ENCODE measurements at places on chromosomes 3 and 15. TPM values are rescaled to one million over a fixed set of nuclear protein-coding genes. Genes with fewer than 3 reads are reported as not detected.

- ATAC-seq, result no peak
Measured at GRCh38 chr15:31265090-31265870, 61.4 kb upstream of the KLF13 start.

DNA sequence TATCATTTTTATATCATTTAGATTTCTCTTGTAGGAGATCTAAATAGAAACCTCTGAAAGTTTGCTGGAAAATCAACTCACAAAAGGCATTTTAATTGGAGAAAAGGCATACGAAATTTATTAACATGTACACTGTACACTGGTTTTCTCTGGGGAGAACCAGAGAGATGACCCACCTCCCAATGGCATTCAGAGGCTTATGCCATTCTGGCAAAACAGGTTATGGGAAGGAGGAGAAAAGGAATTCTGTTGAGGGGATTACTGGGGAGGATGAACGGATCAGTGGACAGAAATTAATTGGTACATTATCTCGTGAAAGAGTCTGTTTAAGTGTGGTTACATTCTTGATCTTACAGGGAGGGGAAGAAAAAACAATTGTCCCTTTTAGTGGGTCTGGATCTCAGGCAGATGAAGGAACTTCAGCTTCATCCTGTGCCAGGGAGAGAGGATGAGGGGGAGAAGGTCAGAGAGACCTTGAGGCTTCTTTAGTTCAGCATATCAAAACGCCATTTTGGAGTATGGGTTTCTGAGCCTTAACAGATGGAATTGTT, 16.5 kb downstream of the RAB11A start:
- no peak for ATAC-seq

DNA sequence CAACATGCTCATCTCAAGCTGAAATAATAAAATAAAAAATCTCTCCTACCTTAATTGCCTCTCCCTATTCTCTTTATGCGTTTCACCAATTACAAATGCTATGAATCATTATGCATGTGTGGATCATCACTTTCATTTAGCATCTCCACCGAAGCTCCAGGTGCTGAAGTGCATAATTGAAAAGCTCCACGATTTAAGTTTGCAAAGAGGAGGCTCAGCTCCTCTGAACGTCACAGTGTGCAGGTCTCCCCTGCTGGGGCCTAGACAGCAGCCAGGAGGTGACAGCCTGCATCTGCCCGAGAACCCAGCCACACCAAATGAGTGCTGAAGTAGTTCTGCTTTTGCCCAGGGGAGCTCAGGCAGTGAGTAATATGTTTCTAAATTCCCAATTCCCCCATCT, 60.5 kb upstream of the GLCE start:
- ATAC-seq, result no peak

DNA sequence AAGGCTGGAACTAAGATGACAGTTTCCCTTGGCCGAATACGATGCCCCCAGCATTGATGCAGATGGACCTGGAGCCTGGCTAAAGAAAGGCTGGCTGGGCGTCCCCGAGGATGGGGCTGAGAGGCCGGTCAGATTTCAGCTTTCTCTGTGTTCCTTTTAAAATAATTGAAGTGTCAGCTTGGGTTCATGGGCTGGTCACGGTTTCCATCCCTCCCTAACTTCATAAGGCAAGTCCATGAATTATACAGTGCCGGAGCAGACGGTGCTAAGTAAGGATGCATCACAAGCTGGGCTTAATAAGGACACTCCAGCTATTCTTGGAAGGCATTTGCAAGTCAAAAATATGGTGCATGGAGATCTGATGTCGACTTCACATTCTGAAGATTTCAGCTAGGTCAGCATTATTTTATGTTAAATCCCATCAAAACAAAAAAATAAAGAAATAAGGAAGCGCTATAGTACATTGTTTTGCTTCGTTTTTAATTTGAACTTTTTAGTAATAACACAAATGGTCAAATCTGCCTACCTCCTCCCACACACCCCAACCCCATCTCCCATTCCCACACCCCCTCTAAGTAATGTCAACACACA, 220.8 kb downstream of the RPLP1 start:
- no peak for ATAC-seq

- ATAC-seq, result peak; percentile 45
Measured at GRCh38 chr3:50170689-50171088, 15.6 kb downstream of the SEMA3F start.

- peak; percentile 83 for ATAC-seq
Measured at GRCh38 chr15:52481915-52482314, 46.8 kb downstream of the MYO5A start.

DNA sequence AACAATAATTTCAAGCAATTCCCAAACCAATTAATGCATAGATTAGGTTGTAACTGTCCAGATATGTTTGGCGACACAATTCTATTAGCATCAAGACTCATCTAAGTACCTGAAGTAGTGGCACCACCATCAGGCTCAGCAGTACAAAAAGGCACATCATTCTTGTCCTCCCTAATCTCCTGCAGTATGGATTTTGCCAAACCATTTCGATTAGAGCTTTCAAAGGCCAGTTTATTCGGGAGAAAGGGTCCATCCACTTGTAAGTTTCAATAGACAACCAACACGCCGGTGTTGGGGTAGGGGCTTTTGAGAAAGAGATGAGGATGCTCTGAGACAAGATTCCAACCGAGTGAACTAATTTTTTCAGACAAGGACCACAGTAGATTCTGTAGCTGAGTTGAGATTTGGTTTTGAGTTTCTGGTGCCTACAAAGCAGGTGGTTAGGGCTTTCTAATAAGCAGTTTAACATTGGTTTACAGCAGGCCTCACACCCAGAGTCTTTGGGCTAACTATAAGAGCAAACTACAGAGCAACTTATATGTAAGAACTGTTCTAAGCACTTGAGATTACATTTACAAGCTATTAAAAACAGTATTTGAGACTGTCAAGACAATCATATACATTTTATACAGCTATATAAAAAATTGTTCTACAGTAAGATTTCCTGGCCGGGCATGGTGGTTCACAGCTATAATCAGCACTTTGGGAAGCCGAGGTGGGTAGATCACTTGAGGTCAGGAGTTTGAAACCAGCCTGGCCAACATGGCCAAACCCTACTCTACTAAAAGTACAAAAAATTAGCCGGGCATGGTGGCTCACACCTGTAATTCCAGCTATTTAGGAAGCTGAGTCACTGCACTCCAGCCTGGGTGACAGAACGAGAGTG, 4.5 kb downstream of the RPL22L1 start:
- no peak for ATAC-seq

- no peak for ATAC-seq
Measured at GRCh38 chr15:71274448-71274798, 159.2 kb downstream of the THSD4 start.

DNA sequence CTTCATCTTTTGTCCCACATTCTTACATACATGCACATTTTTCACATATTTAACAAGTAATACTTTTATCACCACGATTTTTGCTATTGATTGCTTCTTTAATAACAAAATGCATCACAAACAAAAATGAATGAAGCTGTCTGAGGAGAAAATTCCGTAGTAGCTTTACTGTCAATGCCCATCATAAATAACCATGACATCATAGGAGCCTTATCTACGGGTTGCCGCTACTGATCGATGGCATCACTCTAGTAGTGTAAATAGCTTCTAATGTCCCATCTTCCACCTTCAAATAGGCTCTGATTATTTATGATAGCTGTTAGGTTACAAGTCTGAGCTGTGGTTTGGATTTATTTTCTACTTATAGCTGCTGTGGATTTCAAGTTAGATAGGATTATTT, 323.4 kb downstream of the MECOM start:
- no peak for ATAC-seq

- peak; percentile 73 for ATAC-seq
Measured at GRCh38 chr15:34038023-34038870, 757 bp downstream of the AVEN start.

The GRM2 gene
- 0.73 TPM for total RNA-seq

The FMN1 gene
- total RNA-seq, result 2.0 TPM

Data from activated T-helper 17 cell treated with anti-CD3 and anti-CD28 coated beads, Interleukin-2, amount 50 U/mL, for 72 hours (primary cell).